ENCODE measurements at places on chromosomes 7 and 10. TPM values are rescaled to one million over a fixed set of nuclear protein-coding genes. Genes with fewer than 3 reads are reported as not detected.

- DNase-seq: peak; percentile 82
Measured at GRCh38 chr10:3090914-3091787, 23.8 kb downstream of the PFKP start.

GRCh38 chr10:102289356-102289755 lies 44.0 kb downstream of the GBF1 start:
- no peak for DNase-seq

DNA sequence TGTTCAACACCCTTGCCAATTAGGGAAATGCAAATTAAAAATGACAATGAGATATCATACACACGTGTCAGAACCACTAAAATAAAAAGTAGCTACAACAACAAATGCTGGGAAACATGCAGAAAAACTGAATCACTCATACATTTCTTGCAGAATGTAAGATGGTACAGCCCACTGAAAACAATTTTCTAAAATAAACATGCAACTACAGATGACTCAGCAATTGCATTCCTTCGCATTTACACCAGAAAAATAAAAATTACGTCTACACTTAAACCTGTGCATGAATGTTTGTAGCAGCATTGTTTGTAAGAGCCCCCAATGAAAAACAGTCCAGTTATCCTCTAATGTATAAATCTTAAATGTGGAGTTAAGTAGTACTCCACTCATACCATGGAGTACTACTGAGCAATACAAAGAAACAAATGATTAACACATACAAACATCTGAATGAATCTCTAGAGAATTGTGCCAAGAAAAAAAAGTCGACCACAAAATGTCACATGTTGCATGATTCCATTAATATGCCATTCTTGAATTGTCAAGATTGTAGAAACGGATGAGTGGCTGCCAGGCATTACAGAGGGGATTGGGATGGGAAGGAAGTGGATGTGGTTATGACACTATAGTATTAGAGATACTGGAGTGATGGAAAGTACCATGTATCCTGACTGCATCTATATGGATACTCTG lies 134.6 kb upstream of the NPSR1 start:
- peak; percentile 56 for DNase-seq

Gene LRRC18
- not detected for total RNA-seq

Gene GNAT3
- 0.12 TPM for total RNA-seq

Gene SUGCT
- total RNA-seq: 5.6 TPM

DNA sequence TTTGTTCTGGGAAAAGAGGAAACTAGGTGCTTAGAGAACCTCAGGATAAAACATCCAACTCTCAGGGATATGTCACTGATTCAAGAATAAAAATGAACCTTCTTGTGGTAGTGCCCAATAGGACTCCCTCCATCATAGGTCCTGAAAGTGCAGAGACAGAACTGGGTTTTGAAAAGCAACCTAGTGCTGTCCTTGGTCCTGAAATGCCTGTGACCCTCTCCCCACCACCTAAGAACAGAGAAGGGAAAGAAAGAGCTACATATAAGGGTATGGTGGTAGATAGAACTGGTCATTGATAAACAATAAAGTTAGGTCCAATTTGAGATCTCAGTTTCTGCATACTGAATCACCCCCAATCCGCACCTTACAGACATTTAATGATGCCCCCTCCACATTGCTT lies 953.3 kb downstream of the XPNPEP1 start:
- peak; percentile 25 for DNase-seq

Gene MOGAT3
- total RNA-seq: not detected

DNA sequence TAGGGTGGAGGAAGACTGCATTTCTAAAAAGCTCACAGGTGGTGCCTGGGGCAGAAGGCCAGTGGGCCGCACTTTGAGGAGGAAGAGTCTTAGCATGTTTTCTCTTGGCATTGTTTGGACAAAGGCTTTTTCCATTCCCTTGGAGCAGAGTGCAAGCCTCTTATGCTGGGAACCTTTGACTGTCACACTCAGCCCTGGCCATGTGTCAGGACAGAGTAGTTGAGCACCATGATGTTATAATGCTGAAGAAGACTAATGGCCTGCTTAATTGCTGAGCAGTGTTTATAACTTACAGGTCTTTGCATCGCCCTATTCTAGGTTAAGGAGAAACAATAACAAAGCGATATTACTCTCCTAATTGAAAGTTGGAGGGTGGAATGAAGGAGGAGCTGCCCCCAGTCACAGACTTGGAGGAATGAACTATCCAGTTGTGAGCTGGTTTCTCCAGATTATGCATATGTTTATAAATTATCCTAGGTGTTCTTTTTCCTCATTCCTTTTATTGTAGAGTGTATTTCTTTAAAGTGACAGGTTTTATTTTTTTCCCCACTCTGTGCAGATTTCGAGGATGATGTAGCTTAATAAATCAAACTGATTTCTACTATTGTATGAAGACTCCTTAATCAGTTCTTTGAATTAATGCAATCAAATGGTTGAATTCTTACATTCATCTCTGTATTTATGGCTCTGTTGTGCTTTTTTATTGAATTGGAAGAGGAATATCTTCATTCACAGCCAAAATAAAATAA lies 767.0 kb downstream of the LRMDA start:
- no peak for DNase-seq

- DNase-seq: no peak
Measured at GRCh38 chr10:98675902-98676301, 229.2 kb upstream of the HPS1 start.

GRCh38 chr7:158108646-158109293 lies 478.9 kb downstream of the PTPRN2 start:
- DNase-seq: no peak

Gene UPK3B
- not detected for total RNA-seq

- DNase-seq: no peak
Measured at GRCh38 chr10:35203745-35204144, 77.1 kb downstream of the CREM start.

- no peak for DNase-seq
Measured at GRCh38 chr10:66378117-66378876, 547.5 kb upstream of the LRRTM3 start.

DNA sequence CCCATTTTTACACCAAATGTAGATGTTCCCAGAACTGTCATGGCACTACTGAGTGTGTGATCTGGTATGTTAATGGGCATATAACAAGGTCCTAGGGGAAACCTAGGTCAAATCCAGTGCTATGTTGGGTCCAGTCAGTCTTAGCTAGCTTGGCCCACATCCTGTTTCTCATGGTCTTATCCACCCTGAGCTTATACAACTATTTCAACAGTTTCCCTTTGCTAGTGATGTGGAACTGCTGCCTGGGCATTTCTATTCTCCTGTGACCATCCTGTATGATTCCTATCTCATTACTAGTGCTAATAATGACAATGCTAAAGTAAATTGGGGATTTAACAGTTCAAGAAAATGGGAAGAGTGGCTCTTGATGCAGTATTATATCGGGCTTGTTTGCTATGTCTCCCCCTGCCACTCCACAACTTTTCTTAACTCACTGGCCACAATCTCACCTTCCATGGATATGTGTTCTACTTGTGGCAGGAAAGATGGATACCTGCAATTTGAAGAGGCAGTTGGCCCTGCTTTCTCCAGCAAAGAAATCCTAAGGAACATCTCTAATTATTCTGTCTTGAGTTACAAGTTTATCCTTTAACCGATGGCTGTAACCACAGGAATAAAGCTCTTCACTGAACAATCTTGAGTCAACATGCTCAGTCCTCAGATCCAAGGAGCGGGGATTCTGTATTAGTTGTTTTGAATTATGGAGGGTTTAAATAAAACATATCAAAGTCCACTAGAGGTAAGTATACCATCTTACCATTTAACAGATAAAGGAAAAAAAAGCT lies 707.8 kb downstream of the XPNPEP1 start:
- DNase-seq: no peak

Gene TSPAN13
- total RNA-seq: 75.5 TPM

- DNase-seq: no peak
Measured at GRCh38 chr7:101231644-101232043, 6.0 kb downstream of the CLDN15 start.

DNA sequence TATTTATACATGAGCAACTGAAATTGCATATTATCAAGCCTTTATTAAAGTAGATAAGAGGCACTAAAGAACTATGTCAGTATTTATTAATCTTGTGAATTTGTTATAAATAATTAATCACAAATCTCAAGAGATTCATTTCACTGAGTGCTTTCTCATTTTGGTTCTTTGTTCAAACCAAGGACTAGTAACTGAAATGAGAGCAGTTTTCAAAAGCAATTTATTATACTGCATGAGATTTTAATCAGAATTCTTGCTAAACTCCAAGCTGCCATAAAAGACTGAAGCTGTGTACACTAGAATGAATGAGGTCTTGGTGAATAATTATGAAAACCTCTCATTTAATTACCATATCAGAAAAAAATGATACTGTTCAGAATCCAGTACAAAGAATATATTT lies 224.8 kb upstream of the IMMP2L start:
- no peak for DNase-seq

DNA sequence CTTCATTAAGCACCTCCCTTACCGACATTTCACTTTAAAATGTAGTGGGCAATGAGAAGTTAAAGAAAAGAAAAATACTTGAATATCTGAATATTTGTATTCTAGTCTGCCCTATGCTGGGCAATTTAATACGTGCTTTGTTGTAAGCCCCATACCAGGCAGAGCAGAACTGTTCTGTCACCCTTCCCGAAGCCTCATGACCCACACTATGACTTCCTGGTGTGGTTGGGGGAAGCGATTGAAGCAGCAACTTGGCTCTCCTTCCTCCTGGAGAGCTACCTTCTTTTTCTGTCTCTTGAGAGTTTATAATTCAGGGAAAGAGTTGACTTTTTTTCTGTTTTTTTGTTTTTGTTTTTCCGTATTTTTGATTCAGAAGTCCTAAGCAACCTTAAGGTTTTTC lies 243.7 kb downstream of the INHBA start:
- no peak for DNase-seq

DNA sequence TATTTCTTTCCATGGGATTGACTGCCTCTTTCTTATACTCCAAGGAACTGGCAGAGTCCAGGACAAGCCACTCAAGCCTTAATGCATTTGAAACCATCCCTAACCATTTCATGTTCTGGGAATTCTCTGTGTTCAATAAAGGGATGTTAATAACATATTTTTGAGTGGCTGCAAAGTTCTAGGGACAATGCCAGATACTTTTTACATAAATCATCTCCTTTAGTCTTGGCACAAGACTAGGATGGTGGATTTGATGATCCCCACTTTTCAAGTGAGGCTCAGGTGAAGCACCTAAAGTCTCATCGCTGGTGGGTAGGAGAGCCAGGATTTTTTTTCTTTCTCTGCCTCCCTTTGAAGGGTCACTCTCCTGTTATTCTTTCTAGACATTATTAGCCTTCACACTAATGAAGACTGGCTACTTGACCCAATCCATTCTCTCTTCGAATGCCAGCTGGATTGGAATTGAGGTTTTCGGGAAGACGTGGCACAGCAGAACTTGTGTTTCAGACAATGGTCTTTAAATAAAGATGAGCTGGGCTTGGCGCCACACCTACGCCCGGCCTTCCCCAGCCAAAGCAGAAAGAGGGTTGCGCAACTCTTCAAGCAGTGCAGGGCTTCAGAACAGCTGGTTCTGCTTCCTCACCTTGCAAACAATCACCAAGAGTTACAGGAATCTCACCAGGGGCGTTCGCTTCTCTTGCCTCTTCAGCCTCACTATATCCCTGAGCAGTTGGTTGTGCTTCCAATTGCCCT lies 73.8 kb upstream of the BMPER start:
- no peak for DNase-seq

GRCh38 chr10:100163704-100164621 lies 21.9 kb downstream of the ERLIN1 start:
- DNase-seq: no peak

DNA sequence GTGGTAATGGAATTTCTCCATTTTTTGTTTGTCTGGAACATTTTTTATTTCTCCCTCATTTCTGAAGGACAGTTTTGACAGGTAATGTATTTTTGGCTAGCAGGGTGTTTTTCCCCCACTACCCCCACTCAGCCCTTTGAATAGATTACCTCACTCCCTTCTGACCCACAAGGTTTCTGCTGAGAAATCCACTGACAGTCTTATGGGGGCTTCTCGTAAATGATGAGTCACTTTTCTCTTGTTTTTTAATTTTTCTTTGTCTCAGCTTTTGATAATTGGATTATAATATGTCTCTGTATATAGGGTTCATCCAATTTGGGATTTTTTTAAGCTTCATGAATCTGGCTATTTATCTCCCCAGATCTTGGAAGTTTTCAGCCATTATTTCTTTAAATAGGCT lies 74.7 kb upstream of the CCDC71L start:
- no peak for DNase-seq

DNA sequence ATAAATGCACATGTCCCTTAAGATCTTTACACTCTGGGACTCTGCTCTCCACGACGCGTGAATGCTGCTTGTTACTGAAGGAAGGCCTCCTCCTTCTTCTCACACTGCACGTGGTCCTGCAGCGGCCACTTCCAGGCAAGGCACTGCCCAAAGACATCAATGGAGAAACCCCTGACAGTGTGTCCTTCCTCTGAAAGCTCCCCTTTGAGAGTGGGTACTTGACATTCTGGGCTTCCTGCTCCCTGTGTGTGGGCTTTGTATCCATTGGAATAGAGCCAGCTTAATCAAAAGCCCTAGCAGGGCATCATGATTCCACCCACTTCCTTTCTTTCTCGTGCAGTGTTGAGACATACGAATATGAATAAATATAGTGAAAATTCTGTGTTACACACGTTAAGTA lies 69.7 kb upstream of the STK17A start:
- DNase-seq: no peak

Gene GPR22
- total RNA-seq: not detected

DNA sequence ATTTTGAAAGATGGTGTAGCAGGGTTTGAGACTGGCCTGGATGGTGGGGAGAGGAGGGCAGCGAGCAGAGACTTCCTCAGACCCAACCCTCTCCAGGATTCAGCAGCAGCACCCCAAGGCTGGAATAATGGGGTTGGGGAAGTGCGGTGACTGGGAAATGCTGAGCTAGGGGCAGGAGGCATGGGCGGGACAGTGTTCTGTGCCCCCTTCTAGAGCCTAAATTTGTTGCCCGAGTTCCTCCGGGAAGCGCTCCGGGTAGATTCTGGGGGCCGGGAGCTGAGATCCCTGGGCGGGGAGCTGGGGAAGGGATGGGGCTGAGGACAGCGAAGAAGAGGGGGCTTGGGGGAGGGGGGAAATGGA lies at the start of gene CHAT:
TSS of gene CHAT (plus strand) at position 156 of the 360 bp plus-strand sequence. CDS start at position 309, 153 bp downstream.
- no peak for DNase-seq

DNA sequence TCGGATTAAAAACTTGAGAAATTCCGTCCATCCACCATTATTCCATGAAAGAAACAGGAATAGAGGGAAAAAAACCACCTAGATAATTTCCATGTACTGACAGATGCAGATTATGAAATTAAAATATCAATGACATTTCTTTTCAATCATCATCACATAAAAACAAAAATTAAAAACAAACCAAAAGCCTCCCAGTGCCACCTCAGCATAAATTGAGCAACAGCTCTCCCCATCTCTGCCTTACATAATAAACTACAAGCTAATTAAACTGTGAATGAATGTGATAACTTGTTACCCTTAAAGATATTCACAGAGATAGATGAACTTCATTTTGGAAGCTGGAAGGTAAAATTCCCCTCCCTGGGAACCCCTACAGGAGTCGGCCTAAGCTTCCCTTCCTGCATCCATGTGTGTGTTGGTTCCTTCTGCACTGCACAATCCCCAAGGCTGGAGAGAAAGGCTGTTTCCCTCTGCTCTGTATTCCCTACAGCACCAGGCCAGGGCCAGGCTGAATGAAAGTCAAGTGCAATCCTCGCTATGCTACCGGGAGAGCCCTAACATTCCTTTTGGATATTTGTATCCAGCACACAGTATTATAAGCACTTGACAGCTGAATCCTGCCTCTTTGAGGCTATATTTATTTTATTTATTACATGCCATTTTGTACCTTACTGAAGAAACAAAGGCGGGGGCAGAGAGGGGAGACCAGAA lies 8.1 kb downstream of the CCDC6 start:
- DNase-seq: no peak

- peak; percentile 65 for DNase-seq
Measured at GRCh38 chr7:128883622-128884448, 21.2 kb downstream of the ATP6V1F start.

Gene GNAI1
- 48.1 TPM for total RNA-seq

Data from M059J (cell line).